ENCODE measurements at places on chromosomes 7 and 10. TPM values are rescaled to one million over a fixed set of nuclear protein-coding genes. Genes with fewer than 3 reads are reported as not detected.

Gene OSBPL3
- 20.5 TPM for total RNA-seq

Gene PLXNA4
- total RNA-seq = 7.2 TPM

Gene RAB19
- 4.2 TPM for total RNA-seq

Gene TCERG1L
- total RNA-seq = 0.88 TPM

Gene ZNF438
- total RNA-seq = 34.6 TPM

Gene RAMP3
- total RNA-seq = 76.8 TPM

Gene EN2
- total RNA-seq = 0.32 TPM

Gene LEP
- 41.6 TPM for total RNA-seq

Gene FAM200A
- total RNA-seq = 2.6 TPM

Gene GIMAP4
- 29.8 TPM for total RNA-seq

Gene OR9A2
- not detected for total RNA-seq

Gene AKR1B15
- 5.6 TPM for total RNA-seq

Gene SVOPL
- total RNA-seq = 0.33 TPM

Gene SFMBT2
- total RNA-seq = 22.8 TPM

Gene TSPAN12
- total RNA-seq = 9.2 TPM

Gene AUTS2
- total RNA-seq = 81.3 TPM

Gene TBL2
- 31.0 TPM for total RNA-seq

Gene C7orf57
- not detected for total RNA-seq

Gene COX15
- 28.2 TPM for total RNA-seq

Gene RADIL
- total RNA-seq = 5.9 TPM

Gene BCCIP
- total RNA-seq = 46.5 TPM
